CD4-positive, alpha-beta memory T cell (primary cell): ENCODE measurements at places on chromosomes 13 and 19. TPM values are rescaled to one million over a fixed set of nuclear protein-coding genes. Genes with fewer than 3 reads are reported as not detected.
A peak's percentile ranks its signal among the peaks of the same experiment; 100 is the strongest.

The PCDH8 gene
- total RNA-seq, result not detected

GRCh38 chr13:114066956-114067355, 65.5 kb downstream of the RASA3 start:
- H3K4me1 ChIP-seq, result peaks cover 60% of the 10 kb centered on the region
- H3K27ac ChIP-seq, result peak overlapping the region; percentile 37
- H3K27me3 ChIP-seq, result no peaks in the 10 kb centered on the region
- peaks cover 25% of the 10 kb centered on the region for H3K36me3 ChIP-seq

GRCh38 chr19:39240421-39240820, 4.4 kb downstream of the IFNL3 start:
- H3K27me3 ChIP-seq, result no peaks in the 10 kb centered on the region
- DNase-seq, result no peak
- no peaks in the 10 kb centered on the region for H3K36me3 ChIP-seq

- no peak overlapping the region for H3K27ac ChIP-seq
- no peaks in the 10 kb centered on the region for H3K27me3 ChIP-seq
- peaks cover 62% of the 10 kb centered on the region for H3K4me1 ChIP-seq
- peak overlapping the region; percentile 57 for H3K4me3 ChIP-seq
- DNase-seq, result no peak
Measured at GRCh38 chr19:15469513-15470297, 5.4 kb upstream of the RASAL3 start.

DNA sequence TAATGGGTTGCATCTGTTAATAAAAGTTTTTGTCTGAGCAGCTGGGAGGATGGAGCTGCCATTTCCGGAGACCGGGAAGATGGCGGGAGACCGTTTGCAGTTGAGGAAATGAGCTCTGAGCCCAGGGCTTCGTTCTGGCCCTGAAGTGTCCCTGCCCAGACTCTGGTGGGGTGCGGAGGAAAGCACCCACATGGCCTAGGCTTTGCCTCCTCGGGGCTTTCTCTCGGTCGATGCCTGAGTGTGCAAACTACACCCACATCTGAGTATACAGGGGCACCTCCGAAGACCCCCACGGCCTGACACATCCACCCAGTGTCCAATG, 15.6 kb upstream of the NANOS3 start:
- peak overlapping the region; percentile 68 for H3K4me3 ChIP-seq
- DNase-seq, result no peak
- no peaks in the 10 kb centered on the region for H3K36me3 ChIP-seq
- peaks cover 14% of the 10 kb centered on the region for H3K27me3 ChIP-seq
- peaks cover 33% of the 10 kb centered on the region for H3K4me1 ChIP-seq
- peak overlapping the region; percentile 96 for H3K27ac ChIP-seq
